ENCODE measurements at places on chromosomes 6 and 20.

DNA sequence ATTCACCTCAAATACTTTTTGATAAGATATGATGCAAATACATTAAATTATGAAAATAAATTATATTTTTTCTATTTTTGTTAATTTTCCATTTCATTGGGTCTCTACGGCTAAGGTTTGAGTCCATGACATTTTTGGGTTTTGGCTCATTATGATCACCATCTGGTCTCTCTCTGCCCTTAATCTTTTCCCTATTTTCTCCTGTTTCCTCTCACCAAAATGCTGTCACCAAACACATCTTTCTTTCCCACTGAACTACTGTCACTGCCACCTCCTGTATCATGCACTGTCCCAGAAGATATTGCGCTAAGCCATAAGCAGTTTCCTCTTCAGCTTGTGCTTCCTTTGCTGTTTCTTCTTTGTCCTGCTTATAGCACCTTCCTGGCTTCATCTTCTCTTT lies 42.0 kb upstream of the OGFRL1 start:
- DNase-seq: no peak

DNA sequence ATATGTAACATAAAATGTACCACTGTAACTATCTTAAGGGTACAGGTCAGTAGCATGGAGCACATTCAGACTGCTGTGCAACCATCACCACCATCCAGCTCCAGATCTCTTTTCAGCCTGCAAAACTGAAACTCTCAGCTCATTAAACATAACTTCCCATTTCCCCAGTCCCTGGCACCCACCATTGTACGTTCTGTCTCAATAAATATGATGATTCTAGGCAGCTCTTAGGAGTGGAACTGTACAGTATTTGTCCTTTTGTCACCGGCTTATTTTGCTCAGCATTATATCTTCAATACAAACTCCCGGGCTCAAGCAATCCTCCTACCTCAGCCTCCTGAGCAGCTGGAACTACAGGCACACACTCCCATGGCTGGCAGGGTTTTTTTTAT lies 1.5 kb downstream of the ZC3H12D start:
- no peak for DNase-seq

DNA sequence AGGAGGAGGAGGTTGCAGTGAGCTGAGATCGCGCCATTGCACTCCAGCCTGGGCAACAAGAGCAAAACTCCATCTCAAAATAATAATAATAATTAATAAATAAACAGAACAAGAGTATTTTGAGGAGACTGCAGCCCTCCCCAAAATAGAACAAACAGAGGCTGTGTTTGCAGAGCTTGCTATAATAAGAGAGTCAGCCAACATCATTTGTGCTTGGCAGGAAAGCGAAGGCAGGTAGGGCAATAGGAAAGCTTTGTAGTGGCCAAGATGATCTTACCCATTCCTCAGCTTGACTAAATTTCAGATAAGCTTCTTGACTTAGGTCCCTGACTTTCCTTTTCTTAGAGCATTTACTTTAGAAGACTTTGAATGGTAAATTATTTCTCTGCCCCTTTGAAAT lies 6.7 kb downstream of the C6orf141 start:
- DNase-seq: no peak

GRCh38 chr20:32995802-32996201 lies 8.4 kb downstream of the SUN5 start:
- DNase-seq: no peak

GRCh38 chr6:147738099-147738498 lies 229.6 kb downstream of the SAMD5 start:
- no peak for DNase-seq

- no peak for DNase-seq
Measured at GRCh38 chr6:149544646-149545257, 1.1 kb downstream of the PPIL4 start.

GRCh38 chr6:27838945-27839625 lies 73.1 kb downstream of the OR2B2 start:
- DNase-seq: no peak

- no peak for DNase-seq
Measured at GRCh38 chr20:51930775-51931174, 128.5 kb upstream of the SALL4 start.

DNA sequence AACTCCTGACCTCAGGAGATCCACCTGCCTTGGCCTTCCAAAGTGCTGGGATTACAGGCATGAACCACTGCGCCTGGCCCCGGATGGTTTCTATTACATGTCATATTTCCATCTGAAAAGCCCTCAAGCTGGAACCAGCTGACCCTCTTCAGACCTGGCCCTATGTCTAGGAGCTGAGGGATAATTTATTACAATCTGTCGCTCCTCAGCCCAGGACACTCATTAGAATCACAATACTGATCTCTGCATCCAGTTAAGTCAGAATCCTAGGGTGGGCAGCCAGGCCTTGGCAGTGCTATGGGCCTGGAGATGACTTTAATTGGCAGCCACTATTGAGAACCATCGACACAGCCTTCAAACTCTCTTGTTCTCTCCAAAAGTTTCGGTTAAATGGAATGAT lies 162.6 kb upstream of the SNX9 start:
- no peak for DNase-seq

GRCh38 chr20:17761604-17762003 lies 61.8 kb downstream of the BANF2 start:
- DNase-seq: no peak

GRCh38 chr6:7825986-7826385 lies 84.6 kb downstream of the TXNDC5 start:
- no peak for DNase-seq

DNA sequence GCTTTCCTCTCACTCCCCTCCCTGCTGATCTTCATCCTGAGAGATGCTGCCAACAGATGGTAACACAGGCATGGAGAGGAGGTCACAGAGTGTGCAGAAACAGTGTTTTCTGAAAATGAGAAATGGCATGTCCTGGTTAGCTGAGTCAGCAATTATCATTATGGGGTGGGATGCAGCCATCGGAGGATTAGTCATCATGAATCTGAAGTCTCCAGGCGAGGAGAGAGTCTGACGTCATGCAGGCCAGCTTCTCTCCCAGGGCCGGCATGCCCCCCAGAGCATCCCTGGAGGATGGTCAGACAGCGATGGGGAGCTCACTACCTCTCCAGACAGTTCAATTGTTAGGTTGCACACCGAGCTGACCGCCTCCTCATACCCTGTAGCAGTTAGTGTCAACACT lies 4.7 kb upstream of the GTSF1L start:
- DNase-seq: no peak
